ENCODE measurements at places on chromosomes 3 and 15.

- no peak for DNase-seq
Measured at GRCh38 chr15:55033574-55033973, 163.2 kb downstream of the RSL24D1 start.

GRCh38 chr3:5012367-5012766, 33.1 kb downstream of the BHLHE40 start:
- no peak for DNase-seq

GRCh38 chr15:57640930-57641682, 49.4 kb downstream of the MYZAP start:
- no peak for DNase-seq

GRCh38 chr15:97692301-97693015, 268.0 kb upstream of the ARRDC4 start:
- no peak for DNase-seq

DNA sequence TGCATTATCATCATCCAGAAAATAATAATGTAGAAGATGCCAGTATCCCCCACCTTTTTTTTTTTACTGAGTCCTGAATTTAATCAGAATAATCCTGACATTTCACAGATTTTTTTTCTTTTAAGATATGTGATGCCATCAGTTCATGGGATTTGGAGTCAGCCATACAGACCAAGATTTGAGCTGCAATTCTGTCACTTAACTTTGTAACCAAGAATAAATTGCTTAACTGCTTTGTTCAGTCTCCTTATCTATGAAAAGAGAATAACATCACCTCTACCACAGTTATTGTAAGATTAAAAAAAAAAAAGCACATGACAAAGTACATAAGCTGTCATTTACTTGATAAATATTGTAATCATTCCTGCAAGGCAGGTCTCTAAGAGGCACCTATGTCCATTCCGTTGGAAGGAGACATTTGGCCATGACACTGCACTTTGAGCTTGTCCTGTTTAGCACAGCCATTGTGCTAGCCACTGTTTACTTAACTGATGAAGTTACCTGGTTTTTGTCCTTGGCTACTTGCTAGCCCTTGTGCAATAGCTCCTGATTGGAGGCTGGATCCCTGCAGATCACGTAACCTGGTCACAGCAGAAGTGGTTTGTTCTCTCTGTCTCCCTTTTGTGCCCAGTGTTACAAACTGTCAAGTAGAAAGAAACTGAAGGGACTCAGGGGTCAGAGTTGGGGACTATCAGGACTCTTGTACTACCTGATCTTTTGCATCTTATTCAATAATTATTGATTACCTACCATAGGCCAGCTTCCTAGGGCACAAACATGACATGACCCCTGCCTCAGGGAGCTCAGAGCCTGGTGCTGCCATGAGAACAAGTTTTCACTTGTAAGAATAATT, 306.0 kb downstream of the WDR72 start:
- DNase-seq, result no peak

- no peak for DNase-seq
Measured at GRCh38 chr15:32908135-32908801, 190.5 kb downstream of the GREM1 start.

- no peak for DNase-seq
Measured at GRCh38 chr15:39304201-39304841, 276.6 kb upstream of the THBS1 start.

DNA sequence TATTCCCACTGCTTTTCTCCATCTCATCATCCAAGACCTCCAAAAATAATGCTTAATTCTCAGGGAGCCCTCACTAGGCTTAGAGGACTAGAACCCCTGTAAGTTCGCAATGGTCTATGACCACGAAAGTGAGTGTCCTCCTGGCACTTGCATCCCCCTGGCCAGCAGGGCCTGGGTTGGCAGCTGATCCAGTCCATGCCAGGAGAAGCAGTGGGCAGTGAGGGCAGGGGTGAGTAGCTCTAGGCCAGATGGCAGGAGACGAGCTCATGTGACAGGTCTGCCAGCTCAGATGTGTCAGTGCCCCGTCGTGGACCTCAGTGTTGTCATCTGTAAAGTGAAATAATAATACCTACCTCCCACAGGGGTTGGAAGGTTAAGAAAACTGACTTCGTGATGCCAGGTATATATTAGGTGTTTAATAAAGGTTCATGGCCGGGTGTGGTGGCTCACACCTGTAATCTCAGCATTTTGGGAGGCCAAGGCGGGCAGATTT, 11.1 kb downstream of the GP5 start:
- DNase-seq, result no peak

DNA sequence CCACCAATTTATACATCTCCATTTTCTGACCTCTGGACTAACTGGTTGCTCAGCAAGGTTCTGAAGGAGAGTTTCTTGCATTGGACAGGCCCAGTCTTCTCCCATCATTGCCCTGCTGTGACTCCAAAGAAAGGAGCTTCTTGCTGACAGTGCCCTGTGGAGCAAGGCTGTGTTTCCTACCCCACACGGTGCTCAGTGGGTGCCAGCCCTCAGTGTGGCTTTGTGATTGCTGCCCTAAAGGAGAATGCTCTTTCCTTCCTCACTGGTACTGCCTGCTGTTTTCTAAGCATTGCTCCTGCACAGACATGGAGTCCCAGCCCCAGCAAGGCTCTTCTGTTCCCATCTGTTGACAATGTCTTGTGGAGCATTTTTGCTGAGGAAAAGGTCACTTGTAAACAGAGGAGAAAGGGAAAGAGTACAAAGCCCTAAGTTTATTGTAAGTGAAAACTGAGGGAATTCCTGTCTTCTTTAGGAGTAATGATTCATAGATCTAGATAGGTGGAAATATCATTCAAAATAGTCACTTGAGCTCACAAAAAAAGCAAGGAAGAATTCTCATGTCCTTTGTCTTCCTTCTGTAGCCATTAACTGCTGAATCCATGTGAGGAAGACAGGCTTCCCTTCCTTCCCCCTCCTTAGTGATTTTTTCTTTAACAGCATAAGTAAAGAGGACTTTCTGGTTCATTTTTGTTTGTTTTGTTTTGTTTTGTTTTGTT, 62.9 kb downstream of the HMG20A start:
- DNase-seq, result no peak

GRCh38 chr3:10380906-10381305, 60.0 kb upstream of the SEC13 start:
- DNase-seq, result no peak

DNA sequence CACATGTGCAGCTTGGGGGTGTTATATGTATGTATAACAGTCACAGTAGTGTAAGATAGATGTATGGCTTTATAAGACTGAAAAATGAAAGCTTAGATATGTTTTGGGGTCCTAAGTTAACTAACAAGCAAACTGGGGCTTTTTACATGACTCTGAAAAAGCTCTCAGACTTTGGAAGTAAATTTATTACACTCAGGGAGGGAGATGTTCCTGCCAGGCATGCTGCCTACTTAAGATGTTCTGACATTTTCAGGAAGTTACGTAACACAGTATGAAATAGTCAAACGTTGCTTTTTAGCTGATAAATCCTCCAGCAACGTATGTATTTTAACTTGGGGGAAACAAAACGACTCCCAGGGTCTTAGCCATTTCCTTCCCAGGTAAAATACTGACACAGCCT, 1.7 kb upstream of the IFT57 start:
- no peak for DNase-seq

DNA sequence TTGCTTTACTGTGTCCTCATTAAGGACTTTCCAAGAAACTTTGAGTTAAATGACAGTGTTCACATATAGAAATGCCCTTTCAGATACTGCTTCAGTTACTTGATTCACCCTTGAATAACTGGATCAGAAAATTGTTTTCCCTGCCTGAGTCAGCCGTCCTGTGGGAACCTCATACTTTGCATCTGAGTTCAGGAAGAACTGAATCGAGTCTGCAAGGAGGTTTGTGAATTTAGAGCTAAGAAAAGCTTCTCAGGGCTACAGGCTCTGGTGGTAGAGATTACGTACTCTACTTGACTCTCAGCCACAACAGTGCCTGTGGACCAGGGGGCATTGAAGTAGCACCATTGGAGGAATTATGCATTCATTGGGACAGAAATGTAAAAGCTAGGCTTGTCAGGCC, 252.4 kb upstream of the C2CD4B start:
- DNase-seq, result no peak

- no peak for DNase-seq
Measured at GRCh38 chr15:67883234-67883773, 43.5 kb upstream of the RNU6-1 start.

GRCh38 chr3:58173669-58174398, 36.9 kb downstream of the DNASE1L3 start:
- no peak for DNase-seq

- no peak for DNase-seq
Measured at GRCh38 chr15:89673165-89673512, 6.0 kb downstream of the PLIN1 start.

DNA sequence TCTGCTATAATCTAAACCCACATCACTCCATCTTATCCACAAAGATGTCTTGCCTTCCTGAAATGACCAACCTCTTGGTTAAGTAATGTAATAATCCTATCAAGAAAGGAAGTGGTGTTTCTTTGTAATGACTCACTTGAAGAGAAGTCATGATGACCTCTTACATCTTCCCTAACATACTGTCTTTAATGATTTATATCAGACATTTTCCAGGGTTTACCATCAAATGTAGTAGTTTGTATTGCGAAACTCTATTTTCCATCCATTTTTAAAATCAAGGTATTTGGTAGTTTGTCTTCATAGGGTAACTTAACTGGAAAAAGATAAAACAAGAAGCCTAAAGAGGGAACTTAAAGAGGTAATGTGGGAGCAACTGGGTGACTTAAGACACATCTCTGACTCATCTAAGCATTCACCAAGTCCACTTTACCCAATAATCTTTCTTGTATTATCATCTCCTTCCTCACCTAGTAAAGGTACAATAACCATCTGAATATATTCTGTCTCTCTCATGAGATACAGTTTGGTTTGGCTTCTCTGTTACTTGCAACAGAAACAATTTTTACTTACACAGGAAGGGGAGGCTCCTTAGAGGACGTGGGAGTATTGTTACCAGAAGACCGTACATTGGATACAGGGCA, 5.7 kb upstream of the MAPK6 start:
- no peak for DNase-seq

Measured in activated T-helper 1 cell treated with Interleukin-2 at 50 U/mL for 16 hours (primary cell).